GM04503 (cell line): ENCODE measurements at places on chromosomes 2 and 18.

DNA sequence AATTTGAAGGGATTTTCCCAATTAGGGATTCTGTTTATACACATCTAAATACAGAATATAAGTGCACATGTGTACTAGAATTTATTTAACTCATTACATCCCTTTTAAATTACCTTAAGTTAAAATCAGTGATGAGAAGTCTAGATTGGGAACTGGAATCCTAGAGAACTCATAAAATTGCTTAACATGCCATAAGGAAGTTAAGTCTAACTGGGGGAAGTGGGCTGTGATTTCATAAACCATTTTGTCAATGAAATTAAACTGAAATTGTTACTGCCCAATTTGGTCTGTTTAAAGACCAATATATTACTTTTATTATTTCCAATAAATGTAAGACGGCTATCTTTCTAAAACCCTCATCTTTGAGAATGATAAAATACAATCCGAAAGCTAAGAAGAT, 72.3 kb upstream of the CD226 start:
- no peak for DNase-seq

- peak; percentile 54 for DNase-seq
These were observed at the start of gene TP53I3 for GRCh38 chr2:24084386-24085199. Gene TP53I3 (minus strand): TSS chr2:24084834. CDS start chr2:24084326, 508 bp downstream.

GRCh38 chr2:195658541-195658890, 1.5 kb downstream of the SLC39A10 start:
- DNase-seq: no peak

GRCh38 chr2:169362118-169362893, at the start of gene LRP2:
Gene LRP2 (minus strand): TSS chr2:169362534. CDS start chr2:169362399, 135 bp downstream.
- DNase-seq: no peak

GRCh38 chr2:159614534-159615366, 1.6 kb downstream of the BAZ2B start:
- DNase-seq: peak; percentile 31
